ENCODE measurements at places on chromosomes 4 and X. TPM values are rescaled to one million over a fixed set of nuclear protein-coding genes. Genes with fewer than 3 reads are reported as not detected.

GRCh38 chrX:17036171-17036961, 89.9 kb downstream of the REPS2 start:
- H3K4me3 ChIP-seq: no peak overlapping the region
- peaks cover 19% of the 10 kb centered on the region for H3K4me1 ChIP-seq
- no peak overlapping the region for H3K27ac ChIP-seq
- DNase-seq: no peak
- peaks cover 27% of the 10 kb centered on the region for H3K36me3 ChIP-seq

Gene VCX
- total RNA-seq: not detected

DNA sequence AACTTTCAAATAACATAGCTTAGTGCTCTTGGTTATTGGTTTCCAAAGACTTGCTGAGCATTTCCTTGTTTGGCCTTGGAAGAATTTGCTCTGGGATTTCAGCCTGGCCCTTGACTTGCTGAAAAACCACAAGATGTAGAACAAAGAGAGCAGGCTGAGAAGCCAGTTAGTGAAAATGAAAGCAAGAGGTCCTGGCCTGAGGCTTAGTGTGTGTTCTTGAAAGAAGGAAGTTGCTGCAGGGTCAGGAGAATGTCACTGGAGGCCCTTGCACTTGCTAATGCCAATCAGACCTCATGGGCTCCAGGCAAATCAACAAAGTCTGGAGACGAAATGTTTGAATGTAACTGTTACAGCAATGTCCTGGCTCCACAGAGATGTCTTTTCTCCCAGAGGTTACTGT, 79.4 kb downstream of the SYNPO2 start:
- peaks cover 15% of the 10 kb centered on the region for H3K4me1 ChIP-seq
- H3K27me3 ChIP-seq: no peaks in the 10 kb centered on the region
- no peak overlapping the region for H3K4me3 ChIP-seq
- peak overlapping the region; percentile 74 for H3K27ac ChIP-seq

- no peak overlapping the region for H3K4me3 ChIP-seq
- no peak for DNase-seq
- no peaks in the 10 kb centered on the region for H3K27me3 ChIP-seq
Observed at GRCh38 chr4:164779080-164779479, 25.1 kb downstream of the SMIM31 start.
